ENCODE measurements at places on chromosomes 6 and 20.

DNA sequence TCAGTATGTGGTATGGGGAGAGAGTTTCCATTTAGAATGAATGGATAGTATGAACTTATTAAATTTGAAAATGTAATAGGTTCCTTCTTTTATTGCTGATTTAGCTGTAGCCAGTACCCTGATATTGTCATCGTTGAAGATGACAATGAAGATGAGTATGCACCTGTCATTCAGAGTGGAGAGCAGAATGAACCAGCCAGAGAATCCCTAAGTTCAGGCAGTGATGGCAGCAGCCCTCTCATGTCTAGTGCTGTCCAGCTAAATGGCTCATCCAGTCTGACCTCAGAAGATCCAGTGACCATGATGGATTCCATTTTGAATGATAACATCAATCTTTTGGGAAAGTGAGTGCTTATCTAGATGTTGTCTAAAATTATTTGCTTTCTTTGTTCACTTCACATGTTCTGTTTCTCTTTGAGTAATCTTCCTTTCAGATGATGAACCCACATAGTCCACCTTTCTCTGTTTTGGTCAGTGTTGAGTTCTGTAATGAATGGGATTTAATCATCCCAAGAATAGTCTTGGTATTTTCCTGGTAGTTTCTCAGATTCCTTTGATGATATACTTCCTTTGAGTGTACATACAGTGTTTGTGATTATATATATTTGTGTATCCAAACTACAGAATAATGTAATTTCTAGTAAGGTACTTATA is 23.3 kb downstream of the HSF2 start:
- no peak for DNase-seq

- no peak for DNase-seq
These were observed 21.6 kb upstream of the CCN2 start for GRCh38 chr6:131972741-131973140.

GRCh38 chr6:24929242-24929641 is 6.5 kb downstream of the RIPOR2 start:
- no peak for DNase-seq

DNA sequence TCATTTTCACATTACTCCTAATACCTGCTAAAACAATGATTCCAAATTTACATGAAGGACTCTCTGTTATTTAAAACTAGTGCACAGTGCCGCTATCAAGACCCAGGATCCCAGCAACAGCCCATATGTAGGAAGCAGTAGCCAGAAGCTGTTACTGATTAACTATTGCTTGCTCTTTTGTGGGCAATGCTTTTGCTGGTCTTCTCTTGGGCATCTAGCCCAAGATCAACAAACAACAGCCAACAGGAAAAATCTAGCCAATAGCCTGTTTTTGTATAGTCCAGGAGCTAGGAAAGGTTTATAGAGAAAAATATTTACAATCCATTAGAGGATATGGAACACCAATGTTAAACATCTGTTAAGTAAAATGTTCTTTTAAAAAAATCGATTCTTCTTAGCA is 22.1 kb upstream of the TENT5A start:
- DNase-seq: no peak

DNA sequence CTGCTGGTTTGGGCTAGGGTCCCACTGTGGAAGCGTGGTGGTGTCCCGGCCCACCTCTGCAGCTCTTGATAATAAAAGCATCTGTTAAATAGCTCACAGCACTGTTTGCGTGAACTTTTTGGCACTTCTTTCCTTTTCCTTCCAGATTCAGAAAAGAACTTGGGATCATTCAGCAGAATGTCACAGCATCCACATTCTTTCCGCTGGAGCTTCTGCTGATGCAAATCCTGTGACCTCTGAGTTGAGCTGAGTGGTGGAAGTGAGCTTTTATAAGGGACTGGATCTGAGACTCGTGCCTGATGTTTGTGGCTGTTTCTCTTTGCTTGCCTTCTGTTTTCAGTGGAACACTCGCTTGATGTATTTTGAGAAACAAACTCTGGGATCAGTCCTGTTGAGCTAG is 3.9 kb downstream of the OSBPL2 start:
- DNase-seq: no peak

DNA sequence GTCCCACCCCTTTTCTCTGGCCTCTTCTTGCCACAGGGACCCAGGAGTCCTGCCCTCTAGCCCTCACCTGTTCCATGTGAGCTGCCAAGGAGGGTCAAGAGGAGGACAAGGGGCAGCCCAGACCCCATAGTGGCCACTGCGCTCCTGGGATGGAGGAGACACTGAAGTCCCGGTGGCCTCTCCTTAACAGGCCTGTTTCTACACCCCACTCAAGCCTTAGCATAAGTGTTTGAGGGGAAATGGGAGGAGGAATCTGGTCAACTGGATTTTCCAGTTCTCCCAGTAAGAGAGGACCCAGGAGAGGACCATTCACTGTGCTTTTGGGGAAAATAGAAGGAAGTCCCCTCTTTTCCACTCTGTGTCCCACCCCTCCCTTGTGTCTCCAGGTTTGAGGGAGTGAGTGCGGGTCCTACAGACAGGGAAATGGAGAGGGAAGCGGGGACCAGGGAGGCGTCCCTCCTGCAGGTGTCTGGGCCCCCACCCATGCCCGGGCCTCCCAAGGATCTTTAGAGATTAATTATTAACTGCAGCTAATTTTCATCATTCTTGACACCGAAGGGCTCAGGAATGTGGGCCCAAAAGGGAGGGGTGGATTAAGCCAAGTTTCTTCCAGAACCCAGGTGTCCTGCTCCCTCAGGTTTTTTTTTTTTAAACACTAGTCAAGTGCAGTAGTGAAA is at the start of gene SFTA2:
Gene SFTA2 (minus strand): TSS at position 202 of the 677 bp plus-strand sequence. CDS start 74 bp downstream, at position 128.
- DNase-seq: no peak

DNA sequence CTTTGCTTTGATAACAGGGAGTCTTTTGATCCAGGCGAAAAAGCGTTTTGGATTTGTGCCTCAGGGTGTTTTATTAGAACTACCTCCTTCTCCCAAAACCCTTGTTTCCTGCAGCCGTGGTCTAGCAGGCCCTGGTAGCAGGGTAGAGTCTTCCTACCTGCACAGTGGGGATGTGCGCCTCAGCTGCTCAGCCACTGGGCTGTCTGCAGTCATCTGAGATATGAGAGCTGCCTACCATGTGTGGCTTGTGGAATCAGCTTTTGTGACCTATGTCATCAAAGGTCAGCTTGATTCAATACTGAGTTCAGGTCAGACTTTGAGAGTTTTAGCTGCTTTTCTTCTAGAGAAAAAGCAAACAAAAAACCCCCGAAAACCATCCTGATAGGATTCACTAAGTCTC is 279.5 kb downstream of the CLIC5 start:
- no peak for DNase-seq

GRCh38 chr6:3882866-3883265 is 33.7 kb downstream of the FAM50B start:
- no peak for DNase-seq

GRCh38 chr20:32559205-32559752 is 25.9 kb downstream of the NOL4L start:
- DNase-seq: no peak
